NCI-H226 (cell line): ENCODE measurements at places on chromosomes 7 and 10.
A peak's percentile ranks its signal among the peaks of the same experiment; 100 is the strongest.

DNA sequence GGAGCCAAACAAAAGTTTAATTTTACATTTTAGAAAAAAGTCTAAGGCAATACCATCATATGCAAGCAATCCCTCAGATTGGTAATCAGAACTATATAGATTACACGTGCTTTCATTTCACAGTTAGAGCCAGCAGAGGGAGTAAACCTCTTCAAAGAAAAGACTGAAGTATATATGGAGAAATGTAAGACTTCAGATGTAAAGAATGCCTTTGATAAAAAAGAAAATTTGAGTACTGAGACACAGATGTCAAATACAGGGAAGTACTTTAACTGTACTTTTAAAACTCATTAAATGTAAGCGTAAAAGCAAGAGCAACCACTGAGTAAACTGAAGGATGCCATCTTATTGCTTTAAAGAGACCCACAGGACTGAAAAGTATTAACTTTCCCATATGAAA lies 101.4 kb upstream of the FAM133B start:
- DNase-seq, result peak; percentile 32

DNA sequence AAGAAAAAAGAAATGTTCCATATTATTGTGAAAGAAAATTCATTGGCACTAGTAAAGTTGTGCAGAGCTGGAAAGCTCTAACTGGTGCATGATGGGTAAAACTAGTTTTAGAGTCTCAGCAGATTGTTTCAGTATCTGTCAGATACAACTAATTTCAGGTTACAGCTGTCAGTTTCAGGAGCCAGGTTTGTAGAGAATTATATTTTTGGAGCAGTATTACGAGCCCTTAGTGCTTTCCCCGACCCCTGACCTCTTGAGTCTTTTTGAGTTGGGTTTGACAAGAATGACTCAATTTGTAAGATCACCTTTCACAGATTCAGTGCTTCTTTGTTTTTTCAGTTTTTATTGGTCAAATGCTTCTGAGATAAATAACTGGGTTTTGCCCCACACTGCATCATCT lies 366.4 kb upstream of the PLXDC2 start:
- DNase-seq, result no peak

DNA sequence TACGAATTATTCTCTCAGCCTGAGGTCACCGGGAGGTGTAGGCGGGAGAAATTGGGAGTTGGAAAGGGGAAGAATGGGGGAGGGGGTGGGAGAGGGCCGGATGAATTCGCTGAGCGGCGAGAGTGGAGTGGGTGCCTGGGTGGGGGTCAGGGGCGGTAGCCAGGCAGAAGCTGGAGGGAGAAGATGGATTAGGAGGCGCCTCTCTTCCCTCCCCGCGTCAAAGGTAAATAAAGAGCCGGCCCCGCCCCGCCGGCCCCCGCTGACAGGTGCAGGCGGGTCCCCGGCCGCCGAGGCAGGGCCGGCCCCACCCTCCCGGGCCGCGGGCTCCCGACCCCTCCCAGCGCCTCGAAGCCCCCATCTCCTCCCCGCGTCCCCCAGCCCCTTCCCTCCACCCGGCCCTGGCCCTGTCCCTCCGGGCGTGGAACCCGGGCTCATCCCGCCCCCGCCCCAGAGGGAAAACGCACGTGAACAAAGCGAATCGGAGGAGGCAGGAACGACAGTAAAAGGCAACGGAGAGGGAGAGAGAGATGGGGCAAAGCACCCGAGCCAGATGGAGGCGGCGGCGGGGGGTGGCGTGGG lies 872 bp downstream of the FAM131B start:
- no peak for DNase-seq

- no peak for DNase-seq
These were observed 108.9 kb upstream of the MEOX2 start for GRCh38 chr7:15795393-15795792.

- DNase-seq, result peak; percentile 18
These were observed 143.4 kb downstream of the TCF7L2 start for GRCh38 chr10:113093188-113094113.

GRCh38 chr10:35506741-35507140 lies 98.4 kb upstream of the GJD4 start:
- DNase-seq, result no peak

DNA sequence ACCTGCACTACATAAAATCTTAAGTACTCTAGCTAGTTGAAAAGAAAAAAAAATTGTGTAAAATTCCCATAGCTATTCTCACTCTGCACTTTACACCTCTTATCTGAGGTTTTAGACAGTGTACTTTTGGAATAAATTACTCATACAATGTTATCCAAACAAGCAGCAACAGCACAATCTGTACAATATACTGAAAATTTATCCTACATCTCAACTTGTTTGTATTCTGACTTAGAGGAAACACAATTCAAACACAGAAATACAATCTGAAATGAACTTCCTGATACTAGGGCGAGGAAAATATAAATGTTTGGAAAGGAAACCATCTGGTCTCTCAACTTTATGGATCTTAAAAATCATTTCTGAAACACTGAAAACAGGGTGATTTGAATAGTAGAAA lies 381.7 kb downstream of the THSD7A start:
- no peak for DNase-seq

GRCh38 chr7:70040970-70041766 lies 442.9 kb downstream of the AUTS2 start:
- DNase-seq, result peak; percentile 52

GRCh38 chr7:55144333-55145317 lies 125.8 kb downstream of the EGFR start:
- no peak for DNase-seq

GRCh38 chr7:46165276-46165675 lies 244.2 kb upstream of the IGFBP3 start:
- DNase-seq, result peak; percentile 99

GRCh38 chr10:112979927-112980326 lies 29.9 kb downstream of the TCF7L2 start:
- no peak for DNase-seq

DNA sequence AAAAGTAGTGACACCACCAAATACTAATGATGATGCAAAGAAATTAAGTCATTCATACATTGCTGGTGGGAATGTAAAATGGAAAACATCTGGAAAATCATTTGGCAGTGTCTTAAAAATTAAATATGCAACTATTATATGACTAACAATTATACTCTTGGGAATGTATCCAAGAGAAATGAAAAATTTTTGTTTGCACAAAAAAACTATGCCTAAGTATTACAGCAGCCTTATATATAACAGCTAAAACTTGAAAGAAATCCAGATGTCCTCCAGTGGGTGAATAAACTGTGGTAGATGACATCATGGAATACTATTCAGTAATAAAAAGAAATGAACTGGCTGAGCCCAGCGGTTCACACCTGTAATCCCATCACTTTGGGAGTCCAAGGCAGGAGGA lies 132.0 kb downstream of the NEBL start:
- no peak for DNase-seq

GRCh38 chr7:121360564-121360963 lies 31.8 kb downstream of the WNT16 start:
- DNase-seq, result no peak

DNA sequence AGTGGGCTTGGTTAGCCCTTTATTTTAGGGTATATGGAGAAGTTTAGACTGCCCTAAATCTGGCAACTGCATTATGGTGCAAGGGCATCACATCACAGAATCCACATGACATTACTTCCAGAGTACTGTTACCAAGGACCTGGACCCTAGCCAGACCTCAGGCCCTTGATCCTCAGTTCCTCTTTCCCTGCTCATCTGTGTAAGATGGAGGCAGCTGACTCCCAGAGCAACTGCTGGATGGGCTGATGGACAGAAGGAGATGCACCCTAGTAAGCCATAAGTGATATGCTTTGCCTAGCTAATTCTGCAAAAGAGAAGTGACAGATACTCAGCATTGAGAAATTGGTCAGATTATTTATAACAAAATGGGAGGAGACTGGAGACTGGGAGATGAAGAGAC lies 131.7 kb downstream of the DYNC1I1 start:
- no peak for DNase-seq

DNA sequence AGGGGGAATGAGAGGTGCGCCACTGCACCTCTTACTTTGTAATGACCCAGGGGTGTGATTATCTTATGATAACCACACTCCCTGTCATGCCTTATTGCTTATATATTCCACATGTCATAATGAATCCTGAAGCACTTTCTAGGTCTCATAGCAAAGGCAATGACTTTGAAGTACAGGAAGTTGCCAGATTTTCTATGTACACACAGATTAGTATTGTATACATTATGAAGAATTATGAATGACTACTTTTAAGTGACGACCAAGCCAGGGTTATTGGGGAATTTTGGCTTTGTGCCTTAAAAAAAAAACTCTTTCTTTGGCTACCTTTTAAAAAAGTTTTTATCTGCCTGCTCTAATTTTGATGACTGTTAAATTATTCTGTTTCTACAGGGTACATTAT lies 269.6 kb downstream of the MDFIC start:
- DNase-seq, result no peak

GRCh38 chr7:85464042-85464651 lies 277.3 kb upstream of the SEMA3D start:
- no peak for DNase-seq
